ENCODE measurements at places on chromosomes 7 and 10.

- DNase-seq: no peak
Measured at GRCh38 chr7:23072048-23072447, 33.5 kb upstream of the KLHL7 start.

- DNase-seq: no peak
Measured at GRCh38 chr7:12152196-12152918, 58.7 kb upstream of the TMEM106B start.

DNA sequence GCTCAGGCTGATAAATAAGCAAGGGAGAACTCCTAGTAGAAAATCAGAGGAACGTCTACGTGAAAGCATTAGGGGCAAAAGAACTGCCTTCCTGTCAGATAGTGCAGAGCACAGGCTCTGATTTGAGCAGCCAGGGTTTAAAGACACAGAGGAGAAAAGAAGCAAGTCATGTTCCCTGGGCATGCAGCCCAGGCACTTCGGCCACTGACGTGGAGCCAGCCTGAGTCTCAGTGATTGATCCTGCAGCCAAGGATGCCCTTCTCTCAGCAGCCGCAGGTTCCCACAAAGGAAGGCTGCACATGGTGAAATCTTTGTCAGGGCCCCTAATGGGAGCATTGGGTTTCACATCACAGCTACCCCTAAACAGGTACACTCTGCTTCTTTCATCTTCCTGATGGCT, 161.7 kb upstream of the HPS1 start:
- no peak for DNase-seq

DNA sequence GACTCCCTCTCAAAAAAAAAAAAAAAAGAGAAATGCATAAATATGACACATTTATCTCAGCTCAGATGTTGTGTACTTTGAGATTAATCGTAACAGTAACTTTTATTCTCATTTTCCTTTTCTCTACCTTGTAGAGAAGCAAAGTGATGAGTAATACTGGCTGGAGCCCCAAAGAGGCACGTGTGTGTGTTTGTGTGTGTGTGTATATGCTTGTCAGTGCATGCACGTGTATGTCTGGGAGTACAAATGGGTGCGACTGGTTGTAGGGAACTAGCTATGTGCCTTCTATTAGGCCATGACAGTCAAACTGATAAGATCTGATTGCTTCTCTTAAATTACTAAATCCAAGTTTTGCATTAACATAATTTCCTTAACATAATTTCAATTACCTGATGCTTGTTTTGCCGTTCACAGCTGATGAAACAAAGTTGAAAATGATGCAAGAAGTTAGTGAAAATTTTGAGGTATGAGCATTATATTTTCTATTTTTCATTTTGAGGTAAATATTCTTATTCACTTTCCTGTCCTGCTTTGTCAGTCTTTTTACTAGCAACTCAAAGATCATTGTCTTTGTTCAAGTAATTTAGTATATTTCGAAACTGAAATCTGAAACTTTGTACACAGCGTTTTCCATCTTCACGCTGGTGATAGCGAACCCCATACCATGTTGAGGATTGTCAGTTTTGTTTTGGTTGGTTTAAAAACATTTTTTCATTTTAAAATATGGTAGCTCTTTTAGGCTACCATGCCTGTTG, 3.4 kb downstream of the TRRAP start:
- DNase-seq: no peak

GRCh38 chr7:120859459-120859858, 1.5 kb upstream of the TSPAN12 start:
- no peak for DNase-seq

- DNase-seq: no peak
Measured at GRCh38 chr10:64503429-64503828, 982.2 kb downstream of the REEP3 start.

DNA sequence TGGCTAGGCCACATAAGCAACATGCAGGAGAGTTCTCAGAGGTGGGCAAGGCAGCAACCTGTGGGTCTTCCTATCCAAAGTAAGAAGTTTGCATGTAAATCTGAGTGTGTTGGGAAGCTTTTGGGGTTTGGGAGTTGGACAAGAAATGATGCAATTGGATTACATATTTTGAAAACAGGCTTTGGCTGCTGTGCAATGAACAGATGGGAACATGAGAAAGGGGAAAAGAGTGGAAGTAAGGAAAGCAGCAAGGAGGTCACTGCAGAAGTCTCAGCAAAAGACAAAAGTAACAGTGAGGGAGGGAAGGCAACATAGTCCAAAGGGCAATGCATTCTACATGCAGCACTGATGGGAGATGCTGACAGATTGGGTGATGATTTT, 61.1 kb upstream of the C10orf90 start:
- DNase-seq: no peak

- DNase-seq: no peak
Measured at GRCh38 chr7:126806614-126807013, 446.1 kb downstream of the GRM8 start.

- no peak for DNase-seq
Measured at GRCh38 chr10:86260564-86260963, 106.0 kb downstream of the GRID1 start.

DNA sequence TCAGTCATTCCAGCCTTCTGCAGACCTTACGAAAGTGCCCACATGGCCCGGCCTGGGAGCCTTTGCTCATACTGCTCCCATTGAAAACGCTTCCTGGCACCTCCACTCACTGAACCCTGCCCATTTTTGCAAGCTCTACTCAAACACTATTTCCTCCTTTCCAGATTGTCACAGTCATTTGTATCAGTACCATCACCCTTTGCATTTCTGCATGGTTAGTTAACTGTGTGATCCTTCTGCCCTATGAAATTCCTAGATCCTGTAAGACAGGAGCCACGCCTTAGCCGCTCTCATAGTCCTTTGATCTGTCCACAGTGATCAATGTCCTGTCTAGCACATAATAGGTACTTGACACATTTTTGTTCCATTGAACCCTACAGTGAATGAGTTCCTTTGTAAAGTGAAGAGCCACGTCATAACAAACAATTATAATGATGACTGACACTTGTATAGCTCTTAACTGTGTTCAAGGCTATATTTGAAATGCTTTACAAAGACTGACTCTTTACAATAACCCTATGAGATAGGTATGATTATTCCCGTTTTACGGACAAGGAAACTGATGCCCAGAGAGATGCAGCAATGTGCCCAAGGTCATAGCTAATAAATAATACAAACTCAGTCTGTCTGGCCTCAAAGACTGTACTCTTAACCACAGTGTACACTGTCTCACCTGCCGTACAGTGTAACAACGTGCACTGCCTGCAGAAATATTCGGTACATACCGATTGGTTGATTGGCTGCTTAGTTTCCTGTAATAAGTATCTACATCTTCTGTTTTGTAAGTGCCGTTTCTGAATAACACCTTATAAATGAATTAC, 16.6 kb upstream of the ITIH2 start:
- no peak for DNase-seq

GRCh38 chr7:214410-215212, 22.2 kb downstream of the FAM20C start:
- DNase-seq: no peak

DNA sequence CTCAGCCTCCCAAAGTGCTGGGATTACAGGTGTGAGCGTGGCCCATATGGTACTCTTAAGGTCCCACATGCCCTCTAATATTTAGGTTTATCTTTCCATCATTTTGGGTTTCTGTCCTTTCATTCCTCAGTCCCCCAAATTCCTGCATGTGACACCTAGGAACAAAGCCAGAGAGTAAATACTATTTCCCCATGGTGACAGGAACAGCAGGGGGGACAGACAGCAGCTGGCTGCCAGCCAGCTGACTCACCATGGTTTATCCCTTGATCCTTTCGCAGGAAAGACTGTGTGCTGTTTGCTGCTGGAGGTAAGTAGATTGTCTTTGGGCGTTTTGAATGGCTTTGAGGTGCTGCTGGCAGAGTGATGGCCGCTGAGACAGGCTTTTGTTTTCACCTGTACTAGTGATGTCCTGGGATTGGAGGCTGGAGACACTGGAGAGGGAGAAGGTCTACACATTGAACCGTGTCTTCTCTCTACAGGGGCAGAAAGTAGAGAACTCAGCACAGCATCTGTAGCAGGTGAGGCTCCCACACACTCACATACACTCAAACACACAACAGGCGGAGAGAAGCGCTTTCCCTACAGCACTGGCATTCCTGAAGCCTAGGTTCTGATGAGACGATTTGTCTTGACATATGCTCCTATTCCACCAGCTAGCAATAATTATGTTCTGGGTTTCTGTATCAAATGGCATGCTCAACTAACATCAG, 83.7 kb upstream of the EFCAB10 start:
- DNase-seq: no peak

DNA sequence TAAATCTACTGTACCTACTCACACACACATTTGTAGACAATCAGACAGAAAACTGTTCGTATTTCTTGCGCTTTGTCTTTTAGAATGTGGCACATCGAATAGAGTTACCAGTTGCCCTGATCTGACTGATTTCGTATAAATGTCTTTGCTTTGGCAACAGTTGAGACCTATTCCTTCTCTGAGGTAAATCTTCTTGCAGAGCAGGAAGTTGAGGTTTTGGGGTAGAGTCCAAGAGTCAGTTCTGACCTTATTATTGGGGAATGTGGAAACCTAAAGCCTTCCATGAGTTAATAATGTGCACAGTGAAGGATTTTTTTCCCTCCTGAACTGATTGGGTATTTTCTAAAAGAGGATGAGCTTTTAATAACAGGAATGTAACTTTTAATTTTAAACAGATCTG, 135.3 kb downstream of the KIAA1217 start:
- no peak for DNase-seq

GRCh38 chr7:46153951-46154787, 233.1 kb upstream of the IGFBP3 start:
- no peak for DNase-seq

Measured in stimulated activated CD4-positive, alpha-beta T cell treated with anti-CD3 and anti-CD28 coated beads, Interleukin-15, amount 100 ng/mL, for 1 hour (primary cell).